ENCODE measurements at places on chromosomes 1 and 21.

DNA sequence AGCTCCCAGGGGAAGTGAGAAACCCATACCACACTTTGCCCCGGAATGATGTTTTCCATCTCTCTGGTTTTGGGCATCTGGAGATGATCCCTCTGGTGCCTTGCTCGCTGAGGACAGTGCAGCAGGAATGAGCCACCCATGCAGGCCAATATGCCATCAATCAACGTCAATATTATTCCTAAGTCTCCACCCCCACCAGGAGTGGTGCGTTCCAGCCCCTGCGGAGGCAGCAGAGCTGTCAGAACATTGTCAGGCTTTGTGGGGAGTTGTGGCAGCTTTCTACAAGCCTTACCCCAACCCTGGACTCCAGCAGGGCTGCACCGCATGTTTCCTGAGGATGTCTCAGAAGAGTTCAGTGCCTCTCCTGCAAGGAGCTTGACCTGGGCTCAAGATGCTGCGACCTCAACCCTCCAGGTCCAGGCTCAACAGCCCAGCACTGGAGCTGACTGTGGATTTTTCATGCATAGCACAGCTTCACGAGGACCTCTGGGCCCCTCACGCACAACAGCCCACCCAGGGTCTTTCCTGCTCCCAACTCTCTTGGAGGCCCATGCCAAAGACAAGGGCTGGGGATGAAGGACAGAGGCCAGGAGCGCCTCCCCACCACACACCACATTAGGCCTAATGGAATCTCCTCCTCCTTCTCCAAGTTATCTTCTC, 67.5 kb downstream of the PSMG1 start:
- DNase-seq = no peak

DNA sequence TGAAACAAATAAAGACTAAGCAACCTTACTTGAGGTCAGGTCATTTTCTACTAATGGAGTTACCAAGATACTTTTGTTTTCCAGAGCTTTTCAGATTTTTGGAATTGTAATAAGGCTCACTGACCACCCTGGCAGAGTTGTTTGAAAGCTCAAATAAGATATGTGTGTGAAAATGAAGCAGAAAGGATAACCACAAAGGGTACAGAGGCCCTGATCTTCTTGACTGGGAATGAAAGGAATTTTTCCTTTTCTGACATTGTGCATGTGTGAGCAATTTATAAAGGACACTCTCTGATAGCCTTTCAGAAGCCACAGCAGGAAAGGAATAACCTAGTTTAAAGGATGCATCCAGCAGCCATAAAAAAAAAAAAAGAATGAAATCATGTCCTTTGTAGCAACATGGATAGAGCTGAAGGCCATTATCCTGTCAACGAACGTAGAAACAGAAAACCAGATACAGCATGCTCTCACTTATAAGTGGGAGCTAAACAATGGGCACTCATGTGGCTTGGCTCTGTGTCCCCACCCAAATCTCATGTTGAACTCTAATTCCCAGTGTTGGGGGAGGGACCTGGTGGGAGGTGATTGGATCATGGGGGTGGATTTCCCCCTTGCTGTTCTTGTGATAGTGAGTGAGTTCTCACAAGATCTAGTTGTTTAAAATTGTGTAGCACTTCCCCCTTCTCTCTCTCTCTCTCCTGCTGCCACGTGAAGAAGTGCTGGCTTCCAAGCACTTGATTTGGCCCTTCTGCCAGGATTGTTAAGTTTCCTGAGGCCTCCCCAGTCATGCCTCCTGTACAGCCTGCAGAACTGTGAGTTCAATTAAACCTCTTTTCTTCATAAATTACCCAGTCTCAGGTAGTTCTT, 3.1 kb upstream of the SRP9 start:
- no peak for DNase-seq

GRCh38 chr1:2200308-2200943, 5.9 kb upstream of the FAAP20 start:
- DNase-seq = no peak

DNA sequence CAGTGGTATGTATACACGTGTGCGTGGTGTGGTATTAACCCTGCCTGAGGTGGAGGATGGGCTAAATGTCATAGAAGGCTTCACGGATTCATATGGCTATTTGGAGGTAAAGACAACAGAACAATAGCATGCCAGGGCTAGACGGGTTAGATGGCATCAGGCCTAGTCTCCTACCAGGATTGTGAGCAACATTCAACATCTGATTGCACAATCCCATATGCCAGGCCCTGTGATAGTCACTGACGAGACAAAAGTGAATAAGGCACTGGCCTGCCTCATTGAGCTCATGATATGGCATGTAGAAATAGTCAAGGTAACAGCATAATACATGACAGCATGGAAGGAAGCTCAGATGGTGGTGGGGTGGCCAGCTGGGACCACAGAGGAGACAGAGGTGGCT, 167.1 kb upstream of the BEND5 start:
- DNase-seq = no peak

DNA sequence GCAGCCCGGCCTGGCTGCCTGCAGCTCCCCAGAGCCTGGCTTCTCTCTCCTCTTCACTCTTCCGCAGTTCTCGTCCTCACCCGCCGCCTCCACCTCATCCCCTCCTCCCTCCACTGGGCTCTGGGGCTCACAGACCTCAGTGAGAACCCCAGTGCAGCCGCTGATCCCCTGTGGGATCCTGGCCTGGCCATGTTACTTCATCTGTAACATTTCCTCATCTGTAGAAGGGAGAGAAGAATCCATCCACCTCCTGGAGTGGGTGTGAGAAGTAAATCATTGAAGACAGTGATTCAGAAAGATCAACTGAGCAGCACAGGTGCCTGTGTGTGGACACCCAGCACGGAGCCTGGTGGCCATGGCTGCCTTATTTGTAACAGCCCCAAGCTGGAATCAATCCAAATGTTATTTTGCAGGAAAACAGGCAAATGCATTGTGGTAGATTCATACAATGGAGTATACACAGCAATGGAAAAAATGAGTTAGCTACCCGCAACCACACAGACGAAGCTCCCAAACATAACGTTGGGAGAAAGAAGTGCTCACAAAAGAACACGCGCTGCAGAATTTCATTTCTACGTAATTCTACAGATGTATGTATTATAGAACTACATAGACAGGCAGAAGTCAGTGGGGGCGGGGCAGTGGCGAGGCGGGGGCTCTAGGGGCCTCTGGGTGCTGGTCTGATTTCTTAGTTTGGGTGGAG, 8.7 kb downstream of the LAPTM5 start:
- no peak for DNase-seq

- DNase-seq = peak; percentile 79
Measured at GRCh38 chr1:27959792-27960603, at the start of gene XKR8. TSS of gene XKR8 (plus strand) at chr1:27959973. CDS start at chr1:27960070, 97 bp downstream.

- no peak for DNase-seq
Measured at GRCh38 chr1:59199147-59199546, 97.7 kb upstream of the FGGY start.

GRCh38 chr1:26701266-26701994, 5.6 kb downstream of the ARID1A start:
- no peak for DNase-seq
